CD4-positive, alpha-beta T cell treated with Interferon gamma for 1 hour (primary cell): ENCODE measurements at places on chromosomes 2 and 18.

- DNase-seq: no peak
Measured at GRCh38 chr2:188079196-188079595, 212.5 kb upstream of the GULP1 start.

- no peak for DNase-seq
Measured at GRCh38 chr18:75854174-75854573, 426.7 kb upstream of the SMIM21 start.

- DNase-seq: no peak
Measured at GRCh38 chr2:199186301-199186751, 271.4 kb downstream of the SATB2 start.

- DNase-seq: no peak
Measured at GRCh38 chr2:46902465-46902864, 13.1 kb downstream of the MCFD2 start.

DNA sequence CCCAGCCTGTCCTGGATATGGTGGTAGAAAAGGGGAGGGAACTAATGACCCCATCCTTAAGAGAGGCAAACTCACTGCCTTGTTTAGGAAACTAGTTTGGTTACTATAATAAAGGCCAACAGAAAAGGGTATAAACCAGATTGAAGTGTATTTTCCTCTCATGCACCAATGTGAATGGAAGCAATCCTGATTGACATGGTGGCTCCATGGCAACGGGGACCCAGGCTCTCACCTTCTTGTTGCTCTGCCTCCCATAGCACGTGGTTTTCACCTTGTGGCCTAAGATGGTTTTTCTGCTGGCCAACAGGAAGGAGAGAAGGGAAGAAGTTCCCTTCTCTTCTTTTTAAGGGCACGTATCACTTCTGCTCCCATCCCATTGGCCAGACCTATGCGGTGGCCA lies 67.3 kb upstream of the NRP2 start:
- DNase-seq: no peak

DNA sequence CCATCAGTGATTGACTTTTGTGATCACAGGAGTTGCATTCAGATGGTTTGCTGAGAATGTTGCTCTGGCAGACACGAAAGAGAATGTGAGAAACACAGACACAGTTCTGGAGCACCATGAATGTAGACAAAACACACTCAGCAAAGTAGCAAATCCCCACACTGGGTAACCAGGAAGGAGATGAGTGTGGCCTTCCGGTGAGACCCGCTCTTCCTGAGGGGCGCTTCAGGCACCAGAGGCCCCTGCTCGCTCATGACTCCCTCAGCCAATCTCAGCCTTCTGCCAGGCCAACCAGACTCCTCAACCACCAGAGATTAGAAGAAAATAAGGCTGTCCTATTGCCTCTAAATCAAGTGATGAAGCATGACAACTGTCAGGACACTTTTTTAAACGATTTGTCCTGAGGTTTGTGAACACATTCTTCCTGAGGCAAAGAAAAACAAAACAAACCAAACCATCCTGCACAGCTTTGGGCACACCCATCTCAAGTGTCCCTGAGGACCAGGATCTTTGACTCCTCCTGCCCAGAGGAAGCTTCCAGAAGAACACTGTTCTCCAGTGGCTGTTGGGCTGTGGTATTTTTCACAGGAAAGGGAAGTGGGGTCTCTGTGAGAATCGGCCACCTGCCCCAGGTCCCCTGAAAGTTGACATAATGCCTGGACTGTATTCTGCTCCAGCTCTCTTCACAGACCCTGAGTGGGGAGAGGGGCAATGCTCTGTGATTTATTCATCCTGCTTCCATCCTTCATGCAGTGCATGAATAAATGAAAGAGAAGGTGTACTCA lies 152.8 kb downstream of the BCL11A start:
- no peak for DNase-seq

DNA sequence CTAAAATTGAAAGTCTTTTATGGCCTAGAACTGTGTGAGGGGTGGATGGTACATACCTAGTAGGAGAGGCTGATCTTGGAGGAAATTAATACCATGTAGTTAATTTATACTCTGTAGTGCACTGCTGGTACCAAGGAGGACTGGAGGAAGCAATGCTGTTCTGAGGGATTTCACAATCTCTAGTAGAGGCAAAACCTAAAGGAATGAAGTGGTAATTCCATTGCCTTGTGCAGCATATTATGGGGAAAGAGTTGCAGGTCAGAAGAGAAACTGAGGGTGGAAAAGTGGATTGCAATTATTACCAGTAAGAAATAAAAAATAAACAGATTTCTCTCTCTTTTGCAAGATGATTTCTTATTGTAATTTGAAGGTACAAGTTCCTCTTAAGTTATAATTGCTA lies 2.2 kb downstream of the ABI2 start:
- DNase-seq: no peak

DNA sequence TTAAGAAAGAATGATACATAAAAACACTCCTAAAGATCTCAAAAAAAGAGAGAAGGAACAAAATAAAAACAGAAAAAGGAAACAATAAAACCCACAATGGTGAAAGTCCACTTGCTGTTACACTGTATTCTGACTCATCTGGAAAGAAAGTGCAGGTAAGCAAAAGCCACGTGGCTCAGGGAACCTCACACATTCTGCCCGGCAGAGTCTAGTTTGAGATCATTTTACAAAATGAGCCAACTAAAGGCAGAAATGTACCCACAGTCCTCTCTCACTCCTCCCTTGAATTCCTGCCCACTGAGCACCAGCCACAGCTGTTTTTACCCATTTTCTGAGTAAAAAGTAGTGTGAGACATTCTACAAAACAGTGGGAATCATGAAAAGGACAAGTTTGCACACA lies 10.0 kb downstream of the KCNH7 start:
- DNase-seq: no peak

GRCh38 chr2:238155051-238155760 lies 3.6 kb upstream of the ERFE start:
- DNase-seq: no peak

DNA sequence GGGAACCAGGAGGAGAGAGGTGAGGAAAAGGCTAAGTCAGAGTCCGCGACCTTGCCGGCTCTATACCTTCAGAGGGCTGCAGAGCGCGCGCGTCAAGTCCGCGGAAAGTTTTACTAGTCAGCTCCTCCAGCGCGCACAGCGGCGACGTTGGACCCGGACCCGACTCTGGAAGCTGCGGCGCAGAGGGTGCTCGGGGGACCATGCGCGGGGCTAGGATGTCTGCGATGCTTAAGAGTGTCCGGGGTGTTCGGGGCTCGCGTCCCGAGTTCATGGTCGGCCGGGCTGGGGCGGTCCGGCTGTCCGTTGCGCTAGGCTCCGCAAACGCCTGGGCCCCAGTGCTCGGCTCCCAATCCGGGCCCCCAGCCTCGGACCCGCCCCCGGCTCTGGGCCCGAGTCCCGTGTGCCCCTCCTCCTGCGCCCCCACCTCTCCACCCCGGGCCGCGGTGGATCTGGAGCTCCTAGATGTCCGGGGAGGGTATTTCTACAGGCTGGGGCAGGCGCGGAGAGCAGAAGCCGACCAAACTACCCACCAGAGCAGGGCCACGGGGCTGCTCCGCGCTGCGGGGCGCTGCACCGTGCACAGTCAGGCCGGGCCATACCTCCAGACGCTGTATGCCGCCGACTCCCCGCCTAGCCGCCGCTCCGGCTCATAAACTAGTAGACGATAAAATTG lies at the start of gene LBX2:
Gene LBX2, minus strand, starts transcription at position 337 of the 673 bp plus-strand sequence. Its CDS starts 66 bp downstream, at position 271.
- no peak for DNase-seq

DNA sequence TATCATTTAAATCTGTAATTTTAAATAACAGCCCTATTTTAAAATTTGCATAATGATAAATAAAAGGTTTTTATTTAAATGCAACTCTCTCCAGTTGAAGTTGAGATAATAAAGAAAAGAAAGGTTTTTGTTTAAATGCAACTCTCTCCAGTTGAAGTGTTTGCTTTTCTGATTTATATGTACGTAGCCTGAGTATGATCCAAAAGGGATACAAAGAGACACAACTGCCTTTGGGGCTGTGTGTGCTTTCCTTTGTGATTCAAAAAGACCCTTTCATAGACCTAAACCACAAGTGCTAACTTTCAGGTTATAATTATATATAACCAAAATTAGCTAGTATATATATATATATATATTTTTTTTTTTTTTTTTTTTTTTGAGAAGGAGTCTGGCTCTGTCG lies 76.2 kb upstream of the MFF start:
- no peak for DNase-seq

DNA sequence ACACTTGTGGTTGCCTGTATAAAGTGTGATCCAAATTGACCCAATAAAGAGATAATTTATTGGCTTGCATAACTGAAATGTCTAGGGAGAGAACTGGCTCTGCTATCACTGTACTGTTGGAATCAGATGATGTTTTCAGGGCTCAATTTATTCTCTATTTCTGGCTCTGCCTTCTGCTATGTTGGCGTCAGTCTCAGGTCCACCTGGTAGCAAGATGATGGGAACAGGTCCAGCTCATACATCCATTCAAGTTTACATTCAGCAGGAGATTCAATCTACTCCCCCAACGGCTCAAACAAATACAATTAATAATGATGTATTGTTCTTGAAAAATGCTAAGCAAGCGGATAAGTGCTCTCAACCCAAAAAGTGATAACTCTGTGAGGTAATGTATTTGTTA lies 297.7 kb upstream of the SYT4 start:
- DNase-seq: no peak

DNA sequence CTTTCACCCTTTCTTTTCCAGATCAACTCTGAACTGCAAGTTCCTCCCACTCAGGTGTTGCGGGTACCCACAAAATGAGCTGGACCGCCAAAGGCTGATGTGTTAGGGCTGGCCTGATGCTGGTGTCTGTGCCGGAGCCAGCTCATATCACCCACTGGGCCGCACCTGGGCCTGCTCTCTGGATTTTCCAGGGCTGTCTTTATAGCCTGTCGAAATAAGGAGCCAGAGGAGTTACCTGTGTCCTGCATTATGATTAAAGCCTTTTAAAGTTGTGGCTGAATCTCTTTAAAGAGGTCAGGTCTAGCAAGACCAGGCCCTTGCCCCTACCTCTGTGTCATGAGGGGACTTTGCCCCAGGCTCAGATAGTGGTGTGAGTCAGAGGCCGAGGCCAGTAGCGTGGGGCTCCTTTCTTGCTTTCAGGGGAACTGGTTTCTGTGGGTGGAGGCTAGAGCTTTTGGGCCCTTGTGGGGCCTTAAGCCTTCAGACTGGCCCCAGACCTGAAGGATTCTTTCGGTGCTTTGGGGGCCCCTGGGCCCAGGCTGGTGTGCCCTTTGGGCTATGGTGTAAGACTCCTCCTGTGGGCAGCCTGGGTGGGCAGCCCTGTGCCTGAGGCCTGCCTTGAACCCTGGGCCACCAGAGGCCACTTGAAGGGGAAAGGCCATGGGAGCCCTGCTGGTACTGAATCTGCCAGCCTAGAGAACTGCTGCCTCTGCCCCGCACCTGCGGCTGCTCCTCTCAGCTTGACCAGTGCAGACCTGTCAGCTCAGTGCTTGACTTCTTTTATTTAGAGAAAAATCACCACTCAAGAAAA lies 21.3 kb downstream of the OTOF start:
- DNase-seq: no peak

GRCh38 chr18:21735452-21736015 lies 5.1 kb upstream of the MIB1 start:
- DNase-seq: peak; percentile 60

DNA sequence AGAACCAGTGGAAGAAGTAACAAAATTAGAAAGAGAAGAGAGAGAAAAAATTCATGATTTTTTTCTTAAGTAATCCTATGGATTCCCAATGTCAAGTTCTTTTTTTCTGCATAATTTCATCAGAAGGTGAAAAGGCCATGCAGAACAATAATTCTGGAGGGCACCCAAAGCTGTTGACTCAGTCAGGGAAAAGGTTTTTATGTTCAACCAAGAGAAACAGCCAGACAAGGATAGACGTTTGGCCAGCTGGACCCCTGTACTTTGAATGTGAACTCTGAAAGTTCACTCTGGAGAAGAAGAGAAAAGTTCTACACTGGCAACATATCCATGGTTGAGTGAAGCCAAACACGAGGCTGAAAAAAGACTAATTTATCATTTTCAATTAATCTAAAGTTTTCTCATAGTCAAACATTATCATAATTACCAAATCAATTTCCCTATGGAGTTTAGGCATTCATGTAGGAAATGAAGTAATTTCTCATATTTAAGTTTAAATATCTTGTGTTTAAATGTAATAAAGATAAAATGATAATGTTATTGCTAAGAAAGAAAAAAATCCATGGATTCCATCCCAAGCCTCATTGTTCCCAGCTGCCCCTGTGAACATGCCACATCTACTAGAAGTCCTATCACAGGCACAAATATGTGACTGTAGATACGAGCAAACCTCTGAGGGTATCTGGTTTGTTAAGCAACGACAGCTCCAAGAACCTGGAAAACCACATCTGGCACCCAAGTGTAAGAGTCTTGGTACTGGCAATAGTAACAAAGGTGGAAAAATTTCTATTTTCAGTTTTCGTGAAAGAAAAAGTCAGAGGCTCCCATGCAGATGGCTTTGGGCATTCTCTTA lies 742.7 kb upstream of the ACVR2A start:
- DNase-seq: no peak
